ENCODE measurements at places on chromosomes 7 and 10.

DNA sequence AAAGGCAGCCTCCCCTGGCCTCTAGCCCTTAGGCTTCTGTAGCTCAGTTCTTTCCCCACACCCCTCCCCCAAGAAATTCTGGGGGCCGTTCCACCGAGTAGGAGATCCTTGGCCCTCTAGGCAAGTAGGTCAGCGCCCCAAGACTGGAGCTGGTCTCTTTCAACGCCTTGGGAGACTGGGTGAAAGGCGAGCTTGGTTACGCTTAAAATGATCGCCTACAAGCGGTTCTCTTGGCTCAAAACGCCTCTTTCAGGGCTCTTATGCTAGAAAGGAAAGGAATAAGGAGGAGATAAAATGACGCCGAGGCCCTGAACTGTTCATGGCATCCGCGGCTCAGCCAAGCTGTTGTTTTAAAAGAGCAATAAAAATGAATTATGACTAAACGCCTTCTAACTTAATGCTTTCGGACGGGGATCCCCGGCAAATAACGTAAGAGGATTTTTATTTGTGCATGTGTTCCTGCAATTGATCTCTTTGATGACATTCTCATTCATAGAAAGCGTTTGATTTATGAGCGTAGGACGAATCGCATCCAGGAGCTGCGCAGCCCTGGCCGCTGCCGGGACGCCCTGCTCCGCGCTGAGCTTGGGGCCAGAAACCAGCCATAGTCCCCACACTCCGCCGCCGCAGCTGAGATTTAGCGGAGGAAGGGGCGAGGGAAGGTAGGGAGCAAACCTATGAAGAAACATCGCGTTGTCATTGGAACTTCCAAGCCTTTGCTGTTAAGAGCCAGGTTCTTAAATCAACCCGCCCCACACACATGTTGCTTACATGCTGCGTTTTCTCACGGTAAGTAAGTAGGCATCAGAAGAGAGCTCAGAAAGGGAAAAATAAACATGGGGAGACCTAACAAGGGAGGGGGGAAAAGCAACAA lies 3.0 kb upstream of the HOXA1 start:
- no peak for DNase-seq

- no peak for DNase-seq
These were observed 344.4 kb upstream of the PODXL start for GRCh38 chr7:131900785-131901287.

DNA sequence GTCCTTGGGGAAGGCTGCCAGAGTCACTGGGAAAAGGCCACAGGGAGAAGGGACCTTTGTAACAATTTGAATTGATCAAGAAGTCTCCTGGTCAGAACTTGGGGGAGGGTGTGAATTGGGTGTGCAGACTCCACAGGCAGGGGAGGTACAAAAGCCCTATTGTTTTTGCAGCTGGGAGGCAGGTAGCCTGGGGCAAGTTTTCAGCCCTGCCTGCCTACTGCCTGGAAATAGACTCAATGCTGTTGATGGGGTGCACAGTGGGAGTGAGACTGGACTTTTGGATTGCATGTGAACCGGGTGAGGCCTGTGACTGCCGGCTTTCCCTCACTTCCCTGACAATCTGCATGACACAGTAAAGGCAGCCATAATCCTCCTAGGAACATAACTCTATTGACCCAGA lies 947.0 kb downstream of the REEP3 start:
- no peak for DNase-seq

DNA sequence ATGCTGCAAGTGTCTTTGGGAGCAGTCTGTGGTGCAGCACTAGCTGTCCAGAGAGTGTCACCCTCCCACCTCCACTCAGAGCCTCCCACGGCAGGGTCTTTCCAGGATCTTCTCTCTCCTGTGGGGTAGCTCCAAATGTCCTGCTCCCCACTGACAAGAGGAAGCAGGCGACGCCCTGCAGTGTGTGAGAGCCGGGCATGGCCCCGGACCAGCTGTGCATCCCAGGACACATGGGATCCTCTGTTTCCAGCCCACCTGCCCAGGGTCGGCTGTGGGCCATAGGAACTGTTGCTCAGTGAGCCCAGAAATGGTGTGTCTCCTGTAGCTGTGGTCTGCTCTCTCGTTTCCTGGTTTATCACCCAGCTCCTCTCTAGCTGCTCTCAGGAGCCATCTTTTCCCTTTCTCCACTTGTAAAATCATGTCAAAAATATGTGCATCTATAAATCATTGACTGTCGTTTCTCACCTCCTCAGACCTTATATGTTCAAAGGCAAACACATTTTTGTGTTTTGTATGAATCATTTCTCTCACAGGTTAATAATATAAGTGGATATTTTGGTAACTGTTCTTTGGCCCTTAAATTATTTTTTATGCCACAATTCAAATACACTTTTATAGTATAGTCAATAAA lies 74.9 kb downstream of the VWC2 start:
- DNase-seq: no peak

GRCh38 chr7:146720195-146720594 lies 603.6 kb downstream of the CNTNAP2 start:
- no peak for DNase-seq

- no peak for DNase-seq
These were observed 142.9 kb downstream of the THSD7A start for GRCh38 chr7:11689096-11689495.

- DNase-seq: no peak
These were observed 247.5 kb downstream of the THSD7A start for GRCh38 chr7:11584406-11585031.

- no peak for DNase-seq
These were observed 229.3 kb downstream of the AUTS2 start for GRCh38 chr7:69827558-69827957.

DNA sequence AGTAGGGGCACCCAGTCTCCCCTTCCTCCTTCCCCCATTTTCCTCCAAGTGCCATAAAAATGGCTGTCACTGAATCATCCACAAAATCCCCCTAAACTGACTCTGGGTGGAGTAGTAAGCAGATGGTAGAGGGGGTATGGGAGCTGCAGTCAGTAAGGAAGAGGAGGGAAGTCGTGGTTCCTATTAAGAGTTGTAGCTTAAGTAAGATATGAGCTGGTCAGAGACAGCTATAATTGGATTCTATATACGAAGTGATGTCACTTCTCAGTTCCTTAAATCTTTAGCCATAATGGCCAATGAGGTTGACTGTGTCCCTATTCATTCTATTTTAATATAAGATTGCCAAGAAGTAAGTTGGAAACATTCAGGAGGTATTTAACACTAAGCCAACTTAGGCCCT lies 131.7 kb downstream of the SLC16A9 start:
- DNase-seq: no peak

DNA sequence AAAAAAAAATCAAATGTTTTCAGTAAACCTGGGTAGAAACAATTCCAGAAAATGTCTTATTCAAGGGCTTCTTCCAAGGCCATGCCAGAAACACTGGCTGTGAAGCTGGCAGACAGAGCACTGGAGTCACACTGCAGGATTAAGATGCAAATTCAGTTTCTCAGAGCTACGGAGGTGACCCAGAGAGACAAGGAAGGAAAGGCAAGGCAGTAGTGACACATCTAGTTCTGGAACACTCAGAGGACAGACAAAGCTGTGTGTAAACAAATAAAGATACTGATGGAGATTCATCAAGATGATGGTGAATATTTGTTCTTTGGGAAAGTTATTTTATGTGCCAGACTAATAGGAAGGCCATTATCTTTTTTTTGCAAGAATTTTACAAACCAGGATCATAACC lies 608.3 kb upstream of the C7orf33 start:
- DNase-seq: no peak

- no peak for DNase-seq
These were observed 421.9 kb downstream of the DNAJB6 start for GRCh38 chr7:157758468-157759245.

- DNase-seq: peak; percentile 66
These were observed 493 bp downstream of the NT5C2 start for GRCh38 chr10:103192451-103193106.

DNA sequence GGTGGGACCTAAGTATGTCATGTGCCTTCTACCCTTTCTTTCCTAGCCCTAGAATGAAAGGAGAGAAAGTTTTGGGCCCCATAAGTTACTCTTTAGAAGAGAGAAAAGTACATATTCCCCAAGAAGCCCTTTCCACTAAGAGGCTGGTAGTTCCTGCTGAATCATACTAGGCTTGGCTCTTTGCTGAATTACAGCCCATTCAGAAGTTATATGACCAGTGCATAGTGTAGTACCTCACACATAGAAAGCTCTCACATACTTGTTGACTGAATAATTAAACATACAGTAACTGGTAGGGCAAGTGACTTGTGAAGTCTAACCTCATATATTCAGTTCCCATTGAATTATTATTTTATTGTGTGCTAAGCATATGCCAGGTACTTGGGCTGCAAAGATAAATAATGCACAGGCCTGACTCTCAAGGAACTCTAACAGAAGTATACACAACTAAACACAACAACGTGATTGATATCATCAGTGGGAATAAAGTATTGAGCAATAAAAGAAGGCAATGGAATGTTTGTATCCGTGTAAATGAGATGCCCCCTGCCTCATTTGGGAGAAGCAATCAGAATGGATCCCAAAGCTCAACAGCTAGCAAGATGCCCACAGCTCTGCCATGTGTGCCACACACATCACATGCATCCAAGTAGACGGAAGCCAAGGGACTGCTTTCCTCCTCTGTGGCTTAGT lies 38.9 kb upstream of the UBN2 start:
- no peak for DNase-seq

DNA sequence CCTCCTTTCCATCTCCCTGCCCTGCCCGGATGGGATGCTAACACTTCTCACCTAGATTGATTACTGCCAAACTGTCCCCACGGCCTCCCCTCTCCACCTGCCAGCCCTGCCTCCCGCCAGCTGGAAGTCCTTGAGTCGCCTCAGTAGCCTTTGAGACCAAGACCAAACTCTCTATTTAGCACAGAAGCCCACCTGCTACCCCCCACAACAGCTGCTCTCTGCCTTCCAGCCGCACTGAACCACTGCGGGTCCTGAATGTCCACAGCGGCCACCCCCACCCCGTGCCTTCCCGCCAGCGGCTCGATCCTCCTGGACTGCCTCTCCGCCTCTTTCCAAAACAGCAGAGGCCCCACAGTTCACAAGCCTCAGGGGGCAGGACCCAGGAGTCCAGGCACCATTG lies 39.0 kb downstream of the FKBP6 start:
- DNase-seq: no peak

GRCh38 chr10:101644002-101644401 lies 51.0 kb downstream of the FBXW4 start:
- DNase-seq: peak; percentile 21

DNA sequence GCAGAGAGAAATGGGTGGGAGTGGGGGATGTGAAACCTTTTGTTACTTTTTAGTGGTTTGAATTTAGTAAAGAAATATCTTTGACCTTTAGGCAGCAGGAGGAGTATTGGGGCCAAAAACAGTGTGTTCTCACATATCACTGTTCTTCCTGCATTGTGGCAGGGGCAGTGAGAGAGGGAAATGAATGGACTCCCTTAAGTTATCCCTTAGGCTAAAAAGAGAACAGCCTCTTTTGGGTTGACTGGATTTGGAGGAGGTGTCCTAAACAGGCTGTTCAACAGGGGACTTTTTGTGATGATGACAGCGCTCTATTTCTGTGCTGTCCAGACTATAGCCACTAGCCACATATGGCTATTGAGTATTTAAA lies 22.3 kb downstream of the ZNF775 start:
- no peak for DNase-seq

DNA sequence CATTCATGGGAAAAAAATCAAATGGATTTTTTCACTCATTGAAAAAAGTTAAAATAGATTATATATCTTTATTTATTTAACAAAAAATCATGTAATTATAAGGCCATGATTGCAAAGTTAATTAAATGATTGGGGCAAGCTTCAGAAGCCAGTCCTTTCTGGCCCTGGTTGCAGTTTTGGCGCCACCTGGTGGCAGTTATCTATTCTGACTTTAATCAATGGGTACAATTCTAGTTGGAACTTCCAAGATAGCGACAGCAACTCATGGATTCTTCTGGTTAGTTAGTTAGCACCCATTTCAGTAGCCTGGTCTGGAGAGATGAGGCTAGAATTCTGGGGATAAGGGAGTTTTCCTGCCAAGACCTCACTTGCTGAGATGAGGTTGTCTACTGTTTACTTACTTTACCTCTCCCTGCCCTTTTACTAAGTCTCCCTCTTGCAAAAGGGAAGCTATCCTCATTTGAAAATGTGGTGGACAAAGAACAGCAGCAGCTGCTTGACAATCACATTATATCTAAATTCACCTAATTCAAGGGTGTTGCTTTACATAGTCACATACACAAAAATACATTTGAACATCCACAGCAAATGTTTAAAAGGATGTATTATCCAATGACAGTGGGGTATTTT lies 42.3 kb downstream of the NOC3L start:
- DNase-seq: no peak

GRCh38 chr7:30912986-30913811 lies 1.5 kb downstream of the AQP1 start:
- no peak for DNase-seq

GRCh38 chr10:110007161-110007700 lies 553 bp upstream of the ADD3 start:
- peak; percentile 77 for DNase-seq
